ENCODE measurements at places on chromosomes 6 and 20.

GRCh38 chr6:137640086-137640485, 145.9 kb upstream of the OLIG3 start:
- no peak for DNase-seq

- no peak for DNase-seq
Measured at GRCh38 chr6:107079429-107079828, 35.9 kb downstream of the BEND3 start.

DNA sequence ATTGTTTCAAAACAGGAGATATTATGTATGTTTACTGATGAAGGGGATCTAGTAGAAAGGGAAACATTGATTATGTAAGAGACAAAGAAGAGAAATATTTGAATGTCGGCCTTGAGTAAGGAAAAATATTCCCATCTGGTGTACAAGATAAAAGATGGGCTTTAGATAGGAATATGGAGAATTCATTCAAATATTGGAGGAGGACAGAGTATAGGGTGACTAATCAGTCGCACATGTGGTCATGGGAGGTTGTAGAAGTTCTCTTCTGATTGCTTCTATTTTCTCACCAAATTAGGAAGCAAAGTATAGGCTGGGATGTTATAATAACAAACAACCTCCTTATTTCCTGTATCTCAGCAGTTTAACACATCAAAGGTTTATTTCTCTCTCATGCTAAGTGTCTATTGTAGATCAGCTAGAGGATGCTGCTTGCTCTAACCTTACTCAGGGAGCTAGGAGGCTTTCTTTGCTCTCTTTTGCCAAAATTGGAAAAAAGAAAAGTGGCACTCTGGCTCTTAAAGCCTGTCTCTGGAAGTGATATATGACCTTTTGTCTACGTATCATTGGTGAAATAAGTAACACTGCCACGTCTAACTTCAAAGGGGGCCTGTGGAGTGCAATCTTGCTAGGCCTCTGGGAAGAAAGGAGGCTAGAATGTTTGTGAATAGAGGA, 1.2 kb upstream of the HDDC2 start:
- no peak for DNase-seq

GRCh38 chr6:10297832-10298231, 117.0 kb downstream of the TFAP2A start:
- no peak for DNase-seq

All from activated T-helper 2 cell treated with anti-CD3 and anti-CD28 coated beads, Interferon-gamma antibody, Interleukin-2, Interleukin-4, amounts not matched to agents 10 μg/mL and 5 μg/mL and 100 μg/mL, durations not matched to agents 14 hours and 24 hours and 36 hours (primary cell).